ENCODE measurements at places on chromosomes 7 and 10.

GRCh38 chr7:2821842-2822507 lies 22.1 kb downstream of the GNA12 start:
- DNase-seq = no peak

DNA sequence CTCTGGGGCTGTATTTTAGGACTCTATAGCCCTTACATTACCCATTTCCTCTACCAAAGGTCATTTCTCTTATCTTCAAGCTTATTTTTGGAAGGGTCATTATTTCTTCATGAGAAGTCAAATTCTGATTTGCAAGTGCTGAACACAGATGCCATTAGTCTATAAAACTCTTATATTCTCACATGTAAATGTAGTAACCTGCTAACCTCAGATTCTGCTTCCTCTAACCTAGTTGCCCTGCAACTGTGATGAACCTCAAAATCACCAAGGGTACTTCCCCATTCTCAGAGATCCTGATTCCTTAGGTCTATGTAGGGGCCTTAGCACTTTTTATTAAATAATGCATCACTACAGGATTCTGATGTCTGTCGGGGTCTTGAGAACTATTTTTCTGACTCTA lies 6.3 kb downstream of the FAS start:
- no peak for DNase-seq

GRCh38 chr10:86958901-86959736 lies 720 bp downstream of the SNCG start:
- no peak for DNase-seq

- DNase-seq = no peak
Measured at GRCh38 chr10:68831961-68832455, 4.7 kb downstream of the STOX1 start.

- peak; percentile 93 for DNase-seq
Measured at GRCh38 chr10:62816331-62817120, at the start of gene EGR2. EGR2 (minus strand) TSS chr10:62816366; CDS start chr10:62816029, 337 bp downstream.

- DNase-seq = no peak
Measured at GRCh38 chr7:73830681-73831583, at the start of gene CLDN4. CLDN4 (plus strand) TSS chr7:73830996; CDS start chr7:73831202, 206 bp downstream.

- DNase-seq = no peak
Measured at GRCh38 chr10:52632591-52632990, 140.0 kb downstream of the MBL2 start.

DNA sequence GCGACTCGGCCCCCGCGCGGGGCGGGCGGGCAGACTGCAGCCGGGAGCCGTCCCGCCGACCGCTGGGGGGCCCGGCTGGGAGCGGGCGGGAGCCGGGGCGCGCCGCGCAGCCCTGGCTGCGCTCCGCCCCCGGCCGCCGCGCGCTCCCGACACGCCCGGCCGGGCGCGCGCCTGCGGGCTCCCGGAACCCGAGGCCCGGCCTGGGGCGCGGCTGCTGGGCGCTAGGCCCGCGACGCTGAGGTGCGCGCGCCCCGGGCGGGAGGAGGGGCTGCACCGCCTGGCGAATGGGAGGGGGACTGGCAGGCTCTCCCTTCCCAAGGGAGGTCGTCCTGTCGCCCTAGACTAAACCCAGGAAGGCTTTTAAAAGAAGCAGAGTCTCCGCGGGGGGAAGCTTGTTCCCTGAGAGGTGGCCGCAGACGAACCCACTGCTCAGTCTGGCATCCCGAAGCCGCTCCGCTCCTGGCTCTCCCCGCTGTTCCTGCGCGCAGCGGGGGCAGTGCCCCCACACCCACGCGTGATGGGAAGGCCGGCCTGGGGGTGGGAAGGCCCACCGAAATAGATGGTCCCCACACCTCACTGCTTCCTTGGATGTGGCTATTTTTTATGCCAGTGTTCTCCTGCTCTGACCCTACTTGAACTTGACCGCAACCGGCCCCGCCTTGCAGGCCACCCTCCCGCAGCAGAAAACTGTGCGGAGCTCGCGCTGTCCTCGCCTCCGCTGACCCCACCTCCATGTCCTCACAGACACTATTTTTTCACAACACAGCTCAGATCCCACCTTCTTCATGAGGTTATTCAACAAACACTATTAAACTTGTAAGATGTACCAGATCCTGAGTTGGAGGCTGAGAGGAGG lies at the start of gene VOPP1:
VOPP1 (minus strand) TSS at position 125 of the 856 bp plus-strand sequence. CDS start 178 bp downstream, outside the sequence.
- DNase-seq = peak; percentile 68

- DNase-seq = no peak
Measured at GRCh38 chr7:13639396-13639795, 350.1 kb downstream of the ETV1 start.

- no peak for DNase-seq
Measured at GRCh38 chr7:50393547-50394252, 56.5 kb downstream of the FIGNL1 start.

DNA sequence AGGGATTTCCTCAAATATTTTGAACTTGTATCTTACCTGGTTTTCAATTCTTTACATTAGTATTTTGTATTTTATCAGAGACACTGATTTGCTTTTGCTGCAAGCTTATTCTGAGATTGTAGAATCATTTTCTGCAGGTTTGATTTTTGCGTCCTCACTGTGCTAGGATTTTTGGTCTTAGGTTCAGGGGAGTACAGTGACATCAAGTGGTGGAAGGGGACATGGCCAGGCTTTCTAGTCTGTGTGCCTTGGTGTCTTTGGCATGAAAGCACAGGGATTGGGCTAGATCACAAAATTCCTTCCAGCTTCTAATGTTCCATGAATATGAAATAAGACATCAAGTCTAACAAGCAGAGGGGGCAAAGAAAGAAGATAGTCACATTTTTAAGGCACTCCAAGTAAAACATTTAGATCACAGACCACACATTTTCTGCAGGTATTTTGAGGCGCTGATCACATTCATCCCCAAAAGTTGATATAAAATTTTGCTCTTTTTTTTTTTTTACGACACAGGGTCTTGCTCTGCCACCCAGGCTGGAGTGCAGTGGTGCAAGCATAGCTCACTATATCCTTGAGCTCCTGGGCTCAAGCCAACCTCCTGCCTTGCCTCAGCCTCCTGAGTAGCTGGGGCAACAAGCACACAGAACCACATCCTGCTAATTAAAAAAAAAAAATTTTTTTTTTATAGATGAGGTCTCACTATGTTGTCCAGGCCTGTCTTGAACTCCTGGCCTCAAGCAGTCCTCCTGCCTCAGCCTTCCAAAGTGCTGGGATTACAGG lies 124.4 kb downstream of the PON1 start:
- DNase-seq = no peak

DNA sequence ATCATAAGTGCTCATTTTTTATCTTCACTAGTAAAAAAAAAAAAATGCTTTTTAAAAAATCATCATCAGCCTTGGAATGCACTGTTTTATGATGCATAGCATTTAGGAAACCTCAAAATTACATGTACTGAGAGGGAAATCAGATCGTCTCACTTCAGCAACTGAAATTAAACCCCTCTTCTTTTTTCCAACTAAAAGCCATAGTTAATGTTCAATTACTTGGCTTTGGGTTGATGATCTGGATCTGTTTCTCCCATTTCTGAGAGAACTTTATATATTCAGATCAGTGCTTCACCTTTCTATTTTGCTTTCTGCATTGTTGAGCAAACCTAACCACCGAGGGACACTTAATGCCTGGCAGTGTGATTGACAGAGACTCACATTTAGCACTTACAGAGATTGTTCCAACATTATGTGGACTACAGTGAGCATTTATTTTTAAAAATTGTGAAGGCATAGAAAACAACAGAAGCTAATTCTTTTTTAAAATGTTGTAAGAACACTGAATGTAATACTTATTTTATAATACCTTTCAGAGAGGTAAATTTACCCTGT lies 678.4 kb downstream of the PHTF2 start:
- DNase-seq = no peak

DNA sequence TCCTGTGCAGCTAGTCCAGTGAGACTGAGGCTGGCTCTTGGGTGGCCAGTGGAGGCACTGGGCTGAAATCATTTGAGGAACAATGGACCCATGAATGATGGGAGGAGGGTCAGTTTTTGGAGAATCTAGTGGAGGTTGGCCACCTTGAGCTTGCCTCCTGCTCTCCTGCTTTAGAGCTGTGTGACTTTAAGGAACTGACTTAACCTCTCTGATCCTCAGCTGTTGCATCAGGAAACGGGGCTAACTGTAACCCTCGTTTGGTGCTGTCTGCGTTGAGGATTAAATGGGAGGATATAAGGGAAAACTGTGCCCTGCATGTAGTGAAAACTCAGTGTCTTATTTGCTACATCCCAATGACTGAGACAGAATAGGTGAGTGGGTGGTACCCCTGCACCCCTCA lies 115.4 kb upstream of the PPIF start:
- DNase-seq = no peak

DNA sequence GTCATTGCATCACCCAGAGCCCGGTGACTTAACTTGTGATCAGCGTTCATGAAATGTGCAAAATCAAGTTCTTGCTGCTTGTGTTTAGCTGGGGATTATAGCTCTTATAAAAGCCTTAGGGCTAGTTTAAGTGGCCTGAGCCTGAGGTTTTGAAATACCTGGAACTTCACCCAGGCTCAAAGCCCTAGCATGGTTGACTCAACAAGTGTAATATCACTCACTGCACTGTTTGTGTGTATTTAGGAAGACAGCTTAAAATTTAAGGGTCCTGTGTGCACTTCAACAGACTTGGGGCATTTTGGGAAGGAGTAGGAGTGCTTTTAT lies 489.5 kb downstream of the GATA3 start:
- DNase-seq = no peak

DNA sequence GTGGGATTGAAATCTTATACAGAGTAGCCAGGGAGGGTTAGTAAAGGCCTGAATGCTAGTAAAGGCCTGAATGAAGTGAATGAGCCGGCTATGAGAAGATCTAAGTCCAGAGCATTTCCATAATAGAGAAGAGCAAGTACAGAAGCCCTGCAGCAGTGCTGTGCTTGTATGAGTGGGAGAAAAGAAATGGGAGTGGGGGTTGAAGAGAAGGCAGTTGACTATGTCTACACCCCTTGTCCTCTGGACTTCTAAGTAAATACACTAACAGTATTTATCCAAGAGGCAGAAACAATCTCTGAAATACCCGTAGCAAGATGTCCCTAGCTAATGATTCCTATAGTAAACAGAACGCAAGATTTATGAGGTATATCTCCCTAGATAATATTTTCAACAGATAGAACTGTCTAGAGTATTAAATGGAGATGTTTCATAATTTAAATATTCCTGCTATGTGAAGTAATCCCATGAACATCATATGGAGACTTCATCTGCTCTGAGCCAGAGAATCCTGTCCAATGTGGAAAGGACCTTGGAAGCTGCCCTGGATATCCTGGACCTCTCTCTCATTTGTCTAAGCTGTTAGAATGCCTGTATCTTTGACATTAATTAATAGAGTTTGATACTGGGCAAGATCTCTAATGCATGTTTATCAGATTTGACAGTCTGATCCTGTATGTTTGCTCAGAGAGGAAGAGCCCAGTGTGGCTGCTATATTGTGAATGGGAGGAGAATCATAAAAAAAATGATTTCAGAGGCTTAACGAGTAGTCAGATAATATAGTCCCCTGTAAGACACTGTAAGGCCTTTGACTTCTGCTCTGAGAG lies 171.6 kb downstream of the LRRN3 start:
- no peak for DNase-seq

DNA sequence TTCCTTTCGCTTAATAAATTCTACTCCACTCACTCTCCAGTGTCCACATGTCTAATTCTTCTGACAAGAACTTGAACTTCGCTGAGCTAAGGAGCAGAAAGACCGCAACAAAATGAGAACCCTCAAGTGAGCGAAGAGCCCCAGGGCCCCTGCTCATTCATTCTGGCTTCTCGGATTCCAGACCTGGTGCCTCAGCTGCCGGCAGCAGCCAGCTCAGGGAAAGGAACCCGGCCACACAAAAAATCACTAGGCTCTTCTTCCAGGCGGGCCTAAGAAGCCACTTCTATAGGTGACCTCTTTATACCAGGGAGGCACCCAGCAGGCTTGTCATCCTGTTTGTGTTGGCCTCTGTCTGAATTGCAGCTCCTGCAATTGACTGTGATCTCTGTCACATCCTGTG lies 33.3 kb downstream of the OTUD1 start:
- DNase-seq = no peak

DNA sequence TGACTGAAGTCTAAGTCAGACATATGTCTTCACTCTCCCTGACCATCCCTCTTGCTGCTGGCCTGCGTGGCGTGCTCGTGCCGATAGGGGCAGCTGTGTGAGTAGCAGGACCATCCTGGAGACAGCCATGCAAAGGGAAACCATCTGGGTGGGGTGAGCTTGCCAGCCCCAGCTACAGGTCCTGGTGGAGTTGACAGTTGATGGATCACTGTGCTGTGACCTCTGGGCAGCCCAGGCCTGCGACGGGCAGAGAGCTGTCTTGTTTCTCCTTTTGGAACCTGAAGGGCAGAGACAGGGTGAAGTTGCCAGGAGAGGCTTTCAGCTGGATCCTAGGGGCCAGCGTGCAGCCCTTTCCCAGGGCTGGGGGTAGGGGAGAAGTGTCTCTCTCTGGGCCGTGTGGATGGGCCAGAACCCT lies 44.7 kb downstream of the GRK5 start:
- DNase-seq = no peak

DNA sequence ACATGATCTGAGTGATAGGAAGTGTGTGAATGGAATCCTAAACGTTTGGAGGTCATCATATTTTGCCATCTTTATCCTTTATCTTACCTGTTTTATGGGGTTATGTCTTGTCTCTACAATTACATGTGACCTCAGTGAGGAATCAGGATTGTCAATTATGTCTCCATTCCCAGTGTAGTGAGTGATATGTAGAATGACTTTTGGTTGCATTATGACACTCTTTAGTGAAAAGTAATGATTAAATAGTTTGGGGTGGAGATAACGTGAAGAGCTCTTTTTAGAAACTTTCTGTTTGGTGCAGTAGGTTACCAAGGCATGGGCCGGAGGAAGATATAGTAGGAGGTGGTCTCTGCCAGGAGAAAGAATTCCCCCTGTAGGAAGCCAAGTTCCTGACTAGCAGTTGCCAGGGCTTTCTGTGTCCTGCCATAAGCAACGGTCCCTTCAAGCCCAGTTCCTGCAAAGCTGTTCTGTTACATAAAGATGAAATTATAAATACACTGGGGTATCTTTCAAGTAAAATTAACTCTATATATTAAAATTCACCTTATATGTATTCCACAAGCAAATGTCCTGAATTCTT lies 228.2 kb downstream of the NSUN6 start:
- DNase-seq = no peak

DNA sequence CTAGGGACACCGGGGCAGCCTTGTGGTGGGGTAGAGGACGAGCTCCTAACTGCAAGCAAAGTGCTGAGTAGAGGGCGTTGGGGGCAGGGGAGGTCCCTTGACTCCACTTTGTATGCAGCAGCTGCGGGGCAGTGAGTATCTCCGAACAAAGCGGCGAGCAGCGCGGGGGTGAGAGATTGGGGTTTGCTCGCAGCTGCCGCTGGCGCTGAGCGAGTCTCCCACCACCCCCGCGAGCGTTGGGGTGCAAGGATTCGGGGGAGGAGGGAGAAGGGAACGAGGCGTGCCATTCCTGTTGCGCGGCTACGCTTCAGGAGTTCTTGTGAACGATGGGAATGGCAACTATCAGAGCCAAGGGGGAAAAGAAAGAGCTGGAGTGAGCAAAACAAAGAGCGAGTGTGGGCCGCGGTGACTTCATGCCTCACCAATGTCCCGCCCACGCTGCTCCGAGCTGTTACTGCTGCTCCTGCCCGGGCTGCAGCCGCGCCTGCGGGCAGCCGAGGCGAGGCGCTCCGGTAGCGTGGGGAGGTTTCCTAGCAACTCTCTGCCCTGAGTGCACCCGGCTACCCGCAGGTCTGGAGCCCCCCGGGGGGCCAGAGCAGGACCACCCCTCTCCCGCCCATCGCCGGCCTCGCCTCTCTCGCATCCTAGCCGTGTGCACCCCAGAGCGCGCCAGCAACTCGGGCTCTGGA lies at the start of gene ITGB8:
ITGB8 (plus strand) TSS at position 662 of the 689 bp plus-strand sequence. CDS start 907 bp downstream, outside the sequence.
- peak; percentile 74 for DNase-seq

- DNase-seq = no peak
Measured at GRCh38 chr7:111499027-111499426, 63.3 kb downstream of the IMMP2L start.
